Activated CD4-positive, alpha-beta T cell treated with anti-CD3 and anti-CD28 coated beads, Interleukin-2, amount 10 ng/mL, durations not matched to agents 24 days and 14 days (primary cell): ENCODE measurements at places on chromosomes 2 and 18. TPM values are rescaled to one million over a fixed set of nuclear protein-coding genes. Genes with fewer than 3 reads are reported as not detected.

DNA sequence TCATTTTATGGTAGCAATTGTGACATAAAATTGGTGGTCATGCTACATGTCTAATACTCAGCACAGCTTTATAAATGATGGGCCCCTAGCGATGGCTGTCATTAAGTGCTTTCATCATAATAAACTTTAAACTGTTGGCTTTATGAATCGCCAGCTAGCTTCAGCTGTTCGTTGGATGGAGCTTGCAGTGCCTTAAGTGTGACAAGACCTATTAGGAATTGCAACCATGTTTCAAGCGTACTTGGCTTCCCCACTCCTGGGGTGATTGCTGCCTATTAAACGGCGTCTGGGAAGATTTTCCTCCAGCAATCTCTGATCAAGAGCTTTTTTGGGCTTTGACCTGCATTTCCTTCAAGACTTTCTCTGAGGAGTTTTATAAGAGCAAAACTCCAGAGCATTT, 164.5 kb upstream of the SIX3 start:
- DNase-seq, result no peak

DNA sequence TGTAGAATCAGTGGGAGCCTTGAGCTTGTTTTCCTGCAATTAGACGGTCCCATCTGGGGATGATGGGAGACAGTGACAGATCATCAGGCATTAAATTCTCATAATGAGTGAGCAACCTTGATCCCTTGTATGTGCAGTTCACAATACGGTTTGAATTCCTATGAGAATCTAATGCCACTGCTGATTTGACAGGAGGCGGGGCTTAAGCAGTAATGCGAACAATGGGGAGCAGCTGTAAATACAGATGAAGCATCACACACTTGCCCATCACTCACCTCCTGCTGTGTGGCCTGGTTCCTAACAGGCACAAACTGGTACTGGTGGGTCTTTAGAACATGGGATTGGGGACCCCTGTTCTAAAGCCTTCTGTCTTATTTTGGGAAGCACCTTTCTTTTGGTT, 17.9 kb upstream of the NYAP2 start:
- DNase-seq, result no peak

The CDH2 gene
- 0.07 TPM in 1 of 2 replicates, not detected in the other for total RNA-seq

The POTEJ gene
- not detected in 2 replicates for total RNA-seq

The C2orf15 gene
- total RNA-seq, result 0.26 and 0.40 TPM in 2 replicates
